Stimulated activated CD4-positive, alpha-beta T cell treated with anti-CD3 and anti-CD28 coated beads, Interleukin-12 subunit alpha, Interleukin-12 subunit beta, amount 100 ng/mL, for 4 hours (primary cell): ENCODE measurements at places on chromosomes 7 and 10.

GRCh38 chr7:106817098-106817497 is 48.0 kb upstream of the PIK3CG start:
- no peak for DNase-seq

DNA sequence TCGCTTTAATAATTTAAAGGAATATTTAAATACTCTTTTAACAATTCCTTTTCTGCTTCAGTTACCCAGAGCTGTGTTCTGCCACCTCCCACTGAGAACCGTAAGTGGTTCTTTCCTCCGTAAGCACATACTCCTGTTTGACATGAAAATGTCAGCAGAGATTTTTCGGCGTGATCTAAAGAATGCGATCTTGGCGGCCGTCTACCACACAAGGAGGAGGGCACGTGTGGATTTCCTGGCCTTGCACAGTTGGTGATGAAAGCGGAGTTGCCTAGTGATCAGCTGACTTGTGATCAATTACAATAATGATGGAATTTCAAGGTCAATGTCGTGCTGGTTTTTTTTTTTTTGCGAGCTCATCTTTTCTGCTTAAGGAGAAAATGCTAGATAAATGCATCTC is 35.6 kb upstream of the INSIG1 start:
- DNase-seq: no peak

DNA sequence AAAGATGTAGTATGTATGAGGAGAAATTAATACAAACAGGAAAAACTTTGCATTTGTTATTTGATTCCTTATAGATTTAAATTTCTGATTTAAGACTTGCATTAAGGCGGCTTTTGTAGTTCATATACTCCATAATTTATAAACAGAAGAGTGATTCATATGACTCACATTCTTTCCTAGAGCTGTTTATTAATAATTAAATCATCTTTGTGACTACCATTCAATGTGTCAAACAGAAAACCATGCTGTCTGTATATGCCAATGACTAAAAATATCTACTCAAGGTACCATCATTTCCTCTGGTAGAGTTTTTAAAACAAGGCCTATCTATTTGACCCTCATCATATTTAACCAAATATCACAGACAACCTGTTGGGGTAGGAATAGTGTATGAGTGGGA is 501.7 kb downstream of the PARD3 start:
- DNase-seq: no peak

- no peak for DNase-seq
Observed at GRCh38 chr7:17942231-17942630, 1.9 kb upstream of the SNX13 start.

DNA sequence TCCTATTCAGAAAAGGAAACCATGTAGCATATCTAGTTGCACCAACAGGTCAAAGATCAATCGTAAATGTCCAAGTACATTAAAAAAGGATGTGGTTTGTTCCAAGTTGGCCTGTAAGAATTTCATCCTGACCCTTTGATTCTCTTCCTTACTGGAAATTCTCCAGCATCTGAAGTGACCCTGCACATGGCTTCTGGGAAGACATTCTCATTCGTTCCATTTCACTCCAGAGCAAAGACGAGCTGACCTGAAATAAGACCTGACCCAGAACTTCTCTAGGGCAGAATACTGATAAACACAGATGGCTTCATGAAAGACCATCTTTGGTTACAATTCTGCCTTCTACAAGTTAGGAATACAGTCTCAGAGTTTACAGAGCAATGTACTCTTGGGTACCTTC is 39.8 kb downstream of the ASB4 start:
- no peak for DNase-seq

DNA sequence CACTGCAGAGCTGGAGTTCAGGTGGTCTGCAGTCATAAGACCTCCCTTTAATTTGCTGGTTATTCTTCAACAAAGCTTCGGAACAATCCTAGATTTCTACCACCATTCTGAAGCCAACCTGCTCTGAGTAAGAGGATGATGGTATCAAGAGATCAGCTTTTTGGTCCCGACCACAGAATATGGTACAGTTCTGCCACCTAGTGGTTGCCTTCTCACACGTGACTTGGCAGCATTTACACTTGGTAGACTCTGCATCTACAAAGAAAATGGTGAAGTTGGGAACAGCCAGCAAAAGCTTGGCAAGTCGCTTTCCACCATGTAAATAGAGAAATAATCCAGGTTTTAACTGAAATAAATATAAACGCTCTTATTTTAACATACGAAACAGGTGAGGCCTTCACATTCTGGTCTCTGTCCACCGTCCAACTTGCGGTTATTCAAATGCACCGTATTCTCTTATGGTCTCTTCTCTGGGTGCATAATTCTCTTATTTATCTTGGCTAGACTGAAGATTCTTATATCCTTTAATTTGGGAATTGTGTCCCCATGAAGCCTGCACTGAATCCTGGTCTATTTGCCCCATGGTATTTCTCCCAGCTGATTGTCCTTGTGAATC is 173.9 kb upstream of the GRM3 start:
- DNase-seq: no peak
